Activated CD8-positive, alpha-beta memory T cell treated with anti-CD3 and anti-CD28 coated beads for 36 hours (primary cell): ENCODE measurements at places on chromosomes 3 and 15. TPM values are rescaled to one million over a fixed set of nuclear protein-coding genes. Genes with fewer than 3 reads are reported as not detected.

Gene DYNLT2B
- 8.8 TPM for total RNA-seq

Gene ACKR2
- total RNA-seq = 1.4 TPM

Gene EXOG
- total RNA-seq = 16.7 TPM

Gene ALDH1A2
- 0.34 TPM for total RNA-seq

Gene KLHL40
- total RNA-seq = not detected

Gene GCSAM
- 3.0 TPM for total RNA-seq

Gene TLR9
- 0.23 TPM for total RNA-seq

Gene ADAMTSL3
- not detected for total RNA-seq

Gene MKRN3
- total RNA-seq = 1.1 TPM
